Amygdala (tissue), 56 donors: ENCODE measurements at places on chromosomes 6 and 20.

- no peak for DNase-seq
Observed at GRCh38 chr20:14245368-14245970, 91.9 kb downstream of the FLRT3 start.

DNA sequence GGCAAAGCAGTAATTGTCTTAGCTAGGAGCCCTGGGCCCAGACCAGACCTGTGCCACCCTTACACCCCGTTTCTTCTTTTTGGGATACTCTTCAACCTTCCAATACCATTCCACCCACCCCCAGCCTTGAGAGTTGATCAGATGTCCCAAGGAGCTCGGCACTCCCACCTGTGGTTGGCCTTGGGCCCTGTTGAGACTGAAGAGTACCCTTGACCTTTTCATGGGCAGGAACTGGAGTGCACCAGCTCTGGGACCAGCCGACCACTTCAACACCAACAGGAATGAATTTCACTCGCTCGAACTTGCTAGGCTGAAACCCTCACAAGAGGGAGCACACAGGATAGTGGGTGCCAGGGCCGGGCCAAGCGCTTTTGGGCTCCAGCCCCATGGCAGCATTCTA lies 273.6 kb downstream of the PHACTR1 start:
- no peak for DNase-seq

DNA sequence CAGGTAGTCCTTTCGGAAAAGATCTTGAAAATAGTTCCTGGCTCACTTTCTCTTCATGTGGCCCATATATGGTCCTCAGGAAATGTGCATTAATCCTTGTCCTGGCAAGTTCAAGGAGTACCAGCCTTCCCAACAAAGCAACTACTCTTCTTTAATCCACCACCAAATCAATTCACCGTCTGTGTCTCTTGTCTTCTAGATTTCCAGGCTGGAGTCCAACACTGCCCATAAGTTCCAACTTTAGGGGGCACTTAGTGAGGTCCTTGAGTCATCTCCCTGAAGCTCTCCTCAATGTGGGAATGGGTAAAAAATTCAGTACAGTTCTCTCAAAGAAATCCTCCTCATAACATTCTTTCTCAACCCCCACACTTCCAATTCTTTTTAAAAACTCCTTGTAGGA lies 6.9 kb upstream of the DAAM2 start:
- DNase-seq = no peak

DNA sequence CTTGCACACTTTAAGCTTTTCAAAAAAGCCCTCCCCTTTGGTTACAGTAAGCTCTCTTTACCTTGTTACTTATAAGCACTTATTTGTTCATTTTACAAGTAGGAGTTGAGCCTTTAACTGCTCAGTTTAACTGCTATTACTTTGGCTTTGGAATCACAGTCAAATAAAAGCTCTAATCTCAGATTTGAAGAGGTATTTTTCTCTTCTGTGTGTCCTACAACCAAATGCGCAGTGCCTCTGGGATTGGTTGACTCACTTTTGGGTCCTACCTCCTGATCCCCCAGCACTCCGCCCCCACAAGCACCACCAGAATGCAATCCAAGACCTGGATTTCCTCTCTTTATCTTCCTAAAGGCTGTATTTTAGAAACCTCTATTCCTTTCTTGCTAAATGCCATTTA lies 2.5 kb downstream of the NCOA7 start:
- no peak for DNase-seq

DNA sequence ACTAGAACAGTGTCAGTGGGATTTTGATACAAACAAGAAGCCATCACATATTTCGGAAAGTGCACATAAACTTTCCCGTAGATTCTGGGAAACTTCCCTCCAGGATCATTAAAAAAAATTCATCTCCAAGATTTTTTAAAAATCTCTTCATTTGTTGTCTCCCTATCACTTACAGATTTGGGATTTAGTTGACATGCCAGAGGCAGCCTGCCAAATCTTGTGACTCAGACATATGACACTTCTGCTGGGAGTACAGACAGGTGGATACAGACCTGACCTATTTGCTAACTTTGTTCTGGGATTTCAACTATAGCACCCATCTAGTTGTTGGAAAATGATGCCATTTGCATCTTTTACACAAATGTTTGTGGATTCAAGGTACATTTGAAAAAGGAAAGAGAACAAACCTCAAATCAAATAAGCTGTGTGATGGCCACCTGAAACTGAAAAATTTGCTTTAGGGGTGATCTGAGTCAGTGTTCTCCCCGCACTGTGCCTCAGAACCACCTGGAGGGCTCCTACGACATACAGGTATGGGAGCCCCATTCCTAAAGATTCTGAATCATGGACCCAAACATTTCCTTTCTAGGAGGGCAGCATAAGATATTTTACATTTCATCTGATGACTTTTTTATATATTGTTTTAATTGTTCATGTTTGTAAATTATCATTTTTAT lies 21.9 kb upstream of the CD2AP start:
- DNase-seq = no peak

GRCh38 chr20:33490934-33491656 lies 1.2 kb downstream of the CBFA2T2 start:
- DNase-seq = no peak

GRCh38 chr6:109164331-109164730 lies 69.0 kb downstream of the CEP57L1 start:
- DNase-seq = no peak
